ENCODE measurements at places on chromosomes 2 and 18.

DNA sequence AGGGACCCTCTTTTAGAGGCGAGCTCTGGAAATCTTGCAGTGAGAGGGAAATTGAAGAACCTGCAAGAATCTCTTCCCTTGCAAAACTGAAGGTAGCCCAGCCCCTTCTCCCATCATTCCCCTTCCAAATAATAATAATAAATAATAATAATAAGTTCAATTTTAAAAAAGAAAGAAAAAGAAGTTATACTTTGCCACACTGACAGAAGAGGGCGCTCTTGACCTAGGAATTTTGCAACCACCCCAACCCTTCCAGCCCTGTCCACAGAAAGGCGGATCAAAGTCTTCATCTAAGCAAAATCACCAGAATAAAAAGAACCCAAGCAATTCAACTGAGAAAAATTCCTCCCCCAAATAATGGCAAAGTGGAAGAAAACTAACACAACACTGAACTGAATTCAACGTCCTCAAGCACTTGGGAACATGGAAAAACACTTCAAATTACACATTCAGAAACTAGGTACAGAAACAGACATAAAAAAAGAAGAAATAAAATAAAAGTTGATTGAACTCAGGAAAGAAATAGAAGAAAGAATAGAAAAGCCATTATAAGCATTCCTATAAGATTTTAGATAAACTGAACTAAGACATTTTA is 98.9 kb upstream of the GLS start:
- DNase-seq = peak; percentile 54

GRCh38 chr2:128735296-128735960 is 416.8 kb upstream of the HS6ST1 start:
- DNase-seq = no peak

- DNase-seq = no peak
Observed at GRCh38 chr2:131535526-131535925, 7.8 kb downstream of the CCDC74A start.

DNA sequence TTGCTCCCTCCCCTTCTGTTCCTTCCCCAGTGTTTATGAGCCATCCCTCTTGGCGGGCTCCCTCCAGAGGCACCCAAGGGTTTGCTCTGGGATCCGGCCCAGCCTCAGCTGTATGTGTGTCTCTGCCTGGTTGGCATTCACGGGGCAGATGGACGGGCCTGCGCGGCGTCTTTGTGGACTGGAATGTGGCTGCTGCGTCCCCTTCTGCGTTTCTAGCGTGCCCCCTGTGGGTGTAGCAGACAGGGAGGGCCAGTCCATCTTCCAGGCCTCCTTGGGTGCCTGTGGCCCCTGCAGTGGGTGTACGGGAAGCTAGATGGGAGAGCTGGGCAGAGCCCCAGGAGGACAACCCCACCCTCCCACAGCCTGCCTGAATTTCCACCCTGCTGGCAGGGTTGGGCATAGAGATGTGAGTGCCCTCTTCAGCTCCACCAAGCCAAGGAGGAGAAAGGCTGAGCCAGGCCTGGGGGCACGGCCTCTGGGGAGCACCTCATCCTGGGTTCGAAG is 15.7 kb downstream of the GPC1 start:
- no peak for DNase-seq

DNA sequence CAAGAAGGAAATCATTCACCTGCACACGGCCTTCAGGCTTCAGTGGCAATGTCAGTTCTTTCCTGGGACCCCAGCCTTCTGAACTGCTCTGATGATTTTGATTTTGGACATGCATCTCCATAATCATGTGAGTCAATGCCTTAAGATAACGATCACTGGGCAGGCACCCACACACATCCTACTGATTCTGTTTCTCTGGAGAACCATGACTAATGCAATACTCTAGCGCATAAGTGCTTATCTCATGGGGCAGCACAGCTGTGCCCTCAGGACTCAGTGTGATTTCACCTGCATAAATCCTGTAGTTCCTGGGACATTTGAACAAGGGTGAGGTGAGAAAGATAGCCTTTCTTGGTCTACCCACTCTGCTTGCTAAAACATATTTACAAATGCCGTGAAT is 144.6 kb downstream of the AKAIN1 start:
- DNase-seq = no peak

DNA sequence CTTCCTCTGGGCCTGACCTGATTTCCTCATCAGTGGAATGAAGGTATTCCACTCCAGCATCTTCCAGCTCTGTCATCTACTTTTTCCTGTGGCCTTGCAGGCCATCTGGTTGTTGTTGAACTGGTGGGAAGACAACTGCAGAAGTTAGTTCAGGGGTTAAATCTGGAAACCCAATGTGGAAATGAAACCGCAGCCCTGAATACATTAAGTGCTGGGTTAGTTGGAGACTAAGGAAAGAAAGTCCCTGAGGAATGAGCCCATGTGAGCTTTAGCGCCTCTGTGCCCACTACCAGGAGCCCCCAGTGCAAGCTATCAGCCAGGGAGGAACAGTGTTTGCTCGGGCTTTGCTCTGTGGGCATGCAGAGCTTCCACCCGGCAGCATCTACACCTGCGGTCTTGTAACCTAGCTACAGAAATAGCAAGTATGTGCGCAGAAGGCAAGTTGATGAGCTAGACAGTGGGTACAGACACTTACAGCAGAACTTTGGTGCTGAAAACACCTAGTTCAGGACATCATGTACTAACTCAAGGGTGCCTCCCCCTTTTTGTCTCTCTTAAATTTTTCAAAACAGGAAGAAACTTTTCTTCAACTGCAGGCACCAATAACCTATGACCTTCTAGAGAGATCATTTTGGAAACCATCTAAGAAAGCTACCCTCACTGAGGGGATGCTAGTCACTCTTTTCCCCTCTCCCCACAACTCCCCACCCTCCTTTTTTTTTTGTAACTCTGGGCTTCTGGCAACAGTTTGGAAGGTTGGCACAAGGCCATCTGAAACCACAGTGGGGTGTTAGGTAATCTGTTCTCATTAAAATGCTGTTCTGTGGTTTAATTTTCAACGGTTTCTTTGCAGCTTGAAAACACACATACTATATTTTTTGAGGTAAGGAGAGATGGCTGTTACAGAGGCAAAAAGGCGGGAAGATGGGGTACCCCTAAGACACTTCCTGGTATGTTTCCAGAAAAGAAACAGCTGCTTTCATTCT is 18.3 kb upstream of the CXCR4 start:
- DNase-seq = peak; percentile 45

- no peak for DNase-seq
Observed at GRCh38 chr18:6484659-6485058, 69.9 kb upstream of the L3MBTL4 start.

GRCh38 chr2:46699934-46700256 is 215.7 kb downstream of the MCFD2 start:
- DNase-seq = no peak

GRCh38 chr18:34315591-34316352 is 91.1 kb upstream of the NOL4 start:
- no peak for DNase-seq

DNA sequence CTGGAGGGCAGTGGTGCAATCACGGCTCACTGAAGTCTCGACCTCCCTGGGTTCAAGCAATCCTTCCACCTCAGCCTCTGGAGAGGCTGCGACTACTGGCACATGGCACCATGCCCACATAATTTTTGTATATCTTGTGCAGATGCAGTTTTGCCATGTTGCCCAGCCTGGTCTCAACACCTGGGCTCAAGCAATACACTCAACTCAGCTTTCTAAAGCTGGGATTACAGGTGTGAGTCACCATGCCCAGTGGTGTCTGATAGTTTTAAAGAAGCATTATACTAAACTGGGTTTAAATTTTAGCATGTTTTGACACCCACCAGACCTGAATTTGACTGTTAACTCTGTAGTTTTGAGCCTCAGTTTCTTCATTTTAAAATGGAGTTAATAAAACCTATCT is 109.4 kb upstream of the SLC38A11 start:
- no peak for DNase-seq

GRCh38 chr2:230687498-230687897 is 25.1 kb upstream of the CAB39 start:
- no peak for DNase-seq

DNA sequence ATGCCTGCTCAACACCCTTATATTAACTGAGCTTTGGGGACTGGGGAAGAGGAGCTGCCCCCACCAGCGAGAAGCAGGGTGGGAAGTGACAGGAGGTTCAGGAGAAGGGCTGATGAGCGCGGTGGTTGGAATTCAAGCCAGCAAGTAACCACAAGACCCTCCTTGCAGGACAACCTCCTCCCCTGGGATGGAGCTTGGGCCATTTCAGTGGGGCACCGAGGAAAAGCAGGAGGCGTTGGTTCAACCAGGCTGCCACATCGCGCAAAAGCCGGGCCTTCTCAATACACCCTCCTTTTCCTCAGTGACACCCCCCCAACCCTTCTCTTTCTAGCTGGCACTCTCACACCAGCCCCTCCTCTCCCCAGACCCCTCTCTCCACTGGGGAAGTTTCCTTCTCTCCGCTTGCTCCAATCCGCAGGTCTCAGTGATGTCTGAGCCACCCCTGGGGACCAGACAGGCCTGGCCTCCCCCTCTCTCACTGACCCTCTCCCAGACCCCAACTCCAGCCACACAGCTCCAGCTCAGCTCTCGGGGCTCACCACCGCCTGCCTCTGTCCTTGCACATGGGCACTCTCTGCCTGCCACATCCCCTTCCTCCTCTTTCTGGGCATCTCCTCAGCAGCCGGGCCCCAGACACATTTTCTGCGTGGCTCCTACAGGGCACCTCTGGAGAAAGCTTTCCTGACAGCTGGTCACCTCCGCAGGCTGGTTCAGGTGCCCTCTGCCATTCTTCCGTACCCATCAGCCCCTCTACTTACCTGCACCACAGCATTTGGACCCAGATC is 44.5 kb downstream of the KCNF1 start:
- DNase-seq = no peak

DNA sequence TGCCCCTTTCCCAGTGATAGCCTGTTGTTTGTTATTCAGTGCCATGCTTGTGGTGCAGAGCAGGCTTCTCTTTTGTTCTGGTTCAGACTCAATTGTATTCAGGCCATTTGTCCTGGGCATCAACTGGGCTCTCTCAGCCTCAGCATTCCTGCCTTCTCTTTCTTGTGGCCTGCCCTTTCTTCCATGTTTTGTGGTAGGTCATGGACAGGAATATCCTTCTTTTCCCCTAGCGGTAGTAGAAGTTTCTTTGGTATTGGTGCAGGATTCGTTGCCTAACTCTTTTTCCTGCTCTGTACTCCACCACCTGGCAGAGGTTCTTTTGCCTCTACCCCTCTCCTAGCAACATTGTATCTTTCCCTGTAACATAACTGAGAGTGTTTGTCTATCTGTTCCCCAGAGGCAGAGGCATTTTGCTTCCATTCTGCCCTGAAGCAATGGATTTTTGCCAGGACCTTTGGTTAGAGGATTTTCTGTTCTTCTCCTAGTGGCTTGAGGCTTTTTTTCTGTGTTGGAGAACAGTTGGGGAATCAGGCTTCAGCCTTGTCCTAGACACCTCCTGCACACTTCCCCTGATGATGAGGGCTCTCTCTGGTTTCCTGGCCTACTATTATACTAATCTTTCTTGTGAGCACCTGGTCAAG is 68.5 kb downstream of the NCOA1 start:
- DNase-seq = no peak

DNA sequence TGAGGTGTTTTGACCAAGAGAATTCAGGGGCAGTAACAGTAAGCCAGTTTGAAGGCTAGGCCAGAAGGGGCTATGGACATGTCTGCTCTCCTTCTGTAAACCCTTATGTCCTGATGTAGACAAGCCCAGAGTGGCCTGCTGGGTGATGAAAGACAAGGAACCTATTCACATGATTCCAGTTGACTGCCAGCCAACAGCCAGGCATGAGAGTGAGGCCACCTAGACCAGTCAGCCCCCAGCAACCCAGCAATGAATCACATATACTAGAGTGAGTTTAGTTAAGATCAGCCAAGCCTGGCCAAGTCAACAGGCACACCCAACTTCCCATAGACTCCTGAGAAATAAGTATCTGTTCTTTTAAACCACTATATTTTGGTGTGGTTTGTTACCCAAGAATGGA is 1889.7 kb upstream of the CELF4 start:
- DNase-seq = no peak

- peak; percentile 77 for DNase-seq
Observed at GRCh38 chr2:68774569-68775271, 40.1 kb downstream of the ARHGAP25 start.

GRCh38 chr2:97698530-97698929 is 14.8 kb upstream of the ZAP70 start:
- no peak for DNase-seq

DNA sequence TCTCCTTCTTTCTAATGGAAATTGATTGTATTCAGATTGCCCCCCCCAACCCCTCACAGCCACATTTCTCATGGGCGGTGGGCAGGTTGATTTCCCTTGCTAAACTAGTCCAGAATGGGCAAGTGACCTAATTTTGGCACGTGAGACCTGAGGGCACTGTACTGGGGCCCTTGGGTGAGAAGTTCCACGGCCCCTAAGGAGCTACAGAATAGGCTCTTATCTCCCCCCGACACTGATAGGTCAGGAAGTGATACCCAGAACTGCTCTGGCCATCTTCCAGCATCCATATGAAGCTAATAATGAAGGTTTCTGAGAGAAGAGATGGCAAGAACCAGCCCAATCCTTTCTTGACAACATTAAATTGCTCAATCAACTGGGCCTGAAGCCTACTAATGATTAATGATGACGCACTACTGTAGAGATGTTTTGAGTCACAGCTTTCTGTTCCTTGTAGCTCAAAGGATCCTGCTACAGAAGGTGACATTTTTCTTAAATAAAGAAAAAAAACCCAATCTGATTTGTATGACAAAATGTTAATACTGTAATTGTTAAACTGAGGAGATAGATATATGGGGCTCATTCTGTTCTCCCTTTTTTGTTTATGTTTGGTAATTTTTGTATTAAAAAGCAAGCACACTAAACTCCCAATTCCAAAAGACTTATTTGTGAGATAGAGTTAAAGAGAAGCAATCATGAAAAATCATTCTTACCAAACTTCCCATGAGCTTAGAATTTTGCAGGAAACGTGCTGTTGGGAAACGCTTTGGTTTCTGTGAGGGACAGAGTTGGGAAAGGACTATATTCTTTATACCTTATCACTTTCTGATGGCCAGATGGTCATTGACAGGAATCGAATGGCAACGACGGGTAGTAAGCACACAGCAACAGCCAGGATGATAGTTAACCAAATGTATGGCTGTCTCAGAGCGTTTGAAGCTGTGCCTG is 28.2 kb upstream of the NARS1 start:
- DNase-seq = peak; percentile 70

DNA sequence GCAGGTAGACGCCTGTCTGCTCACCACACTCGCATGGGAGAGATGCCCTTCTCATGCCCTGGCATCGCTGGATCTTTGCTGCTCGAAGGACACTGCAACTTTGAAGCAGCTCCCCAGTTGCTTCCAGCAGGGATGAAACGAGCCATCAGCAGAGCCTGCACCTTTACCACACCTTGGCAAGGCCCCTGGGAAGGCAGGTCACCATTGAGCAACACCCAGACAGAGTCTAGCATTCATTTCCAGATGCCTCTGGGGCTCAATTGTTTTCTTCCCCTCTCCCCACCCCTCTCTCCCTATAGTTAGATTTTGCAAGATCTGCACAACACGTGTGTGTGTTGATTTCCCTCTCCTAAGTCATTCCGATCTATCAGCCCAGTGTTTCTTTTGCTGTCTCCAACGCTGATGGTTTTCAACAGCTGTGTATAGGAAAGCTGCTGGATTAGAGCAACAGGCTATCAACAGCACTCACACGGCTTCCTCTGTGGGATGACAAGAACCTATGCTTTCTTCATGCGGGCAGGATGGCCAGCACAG is 25.6 kb upstream of the INHBB start:
- DNase-seq = no peak
